ENCODE measurements at places on chromosomes 7 and 10. TPM values are rescaled to one million over a fixed set of nuclear protein-coding genes. Genes with fewer than 3 reads are reported as not detected.

DNA sequence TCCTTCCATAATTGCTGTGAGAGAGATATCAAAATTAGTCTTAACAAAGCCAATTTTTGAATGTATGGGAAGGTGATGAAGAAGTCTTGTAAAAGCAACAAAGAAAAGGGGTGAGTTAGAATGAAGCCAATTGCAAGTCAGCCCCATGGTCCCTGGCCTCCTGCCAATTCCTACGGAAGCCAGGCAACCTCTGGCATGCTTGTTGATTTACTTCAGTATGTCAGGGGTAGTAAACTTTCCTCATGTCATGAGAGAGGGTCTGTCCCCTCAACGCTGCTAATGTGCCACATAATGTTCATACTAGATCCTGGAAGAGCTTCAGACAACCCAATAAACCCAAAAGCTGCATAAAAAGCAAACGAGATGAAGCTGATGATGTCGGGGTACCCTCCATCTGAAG lies 159.1 kb upstream of the YAE1 start:
- DNase-seq, result no peak

- DNase-seq, result no peak
Measured at GRCh38 chr7:26087321-26088091, 64.5 kb upstream of the NFE2L3 start.

- DNase-seq, result no peak
Measured at GRCh38 chr10:14146501-14146900, 184.2 kb downstream of the FRMD4A start.

- DNase-seq, result no peak
Measured at GRCh38 chr10:105718207-105718995, 1077.3 kb downstream of the SORCS3 start.

DNA sequence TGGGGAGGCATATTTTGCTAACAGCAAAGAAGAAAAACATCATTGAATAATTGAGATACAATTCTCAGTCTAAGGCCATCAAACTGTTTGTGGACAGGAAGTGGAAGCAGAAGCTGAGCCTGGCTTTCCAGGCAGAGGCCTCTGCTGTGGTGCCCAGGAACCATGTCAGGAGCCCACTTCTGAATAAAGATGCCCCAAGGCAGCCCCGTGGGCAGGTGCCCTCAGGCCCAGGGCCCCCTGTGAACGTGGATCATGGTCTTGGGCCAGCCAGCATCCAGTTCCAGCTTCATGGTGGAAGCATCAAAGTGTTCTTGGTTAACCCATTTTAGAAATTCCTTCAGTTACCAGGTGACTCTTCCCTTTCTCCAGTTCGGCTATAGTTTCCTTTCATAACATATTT lies 346.8 kb downstream of the PTPRN2 start:
- no peak for DNase-seq

DNA sequence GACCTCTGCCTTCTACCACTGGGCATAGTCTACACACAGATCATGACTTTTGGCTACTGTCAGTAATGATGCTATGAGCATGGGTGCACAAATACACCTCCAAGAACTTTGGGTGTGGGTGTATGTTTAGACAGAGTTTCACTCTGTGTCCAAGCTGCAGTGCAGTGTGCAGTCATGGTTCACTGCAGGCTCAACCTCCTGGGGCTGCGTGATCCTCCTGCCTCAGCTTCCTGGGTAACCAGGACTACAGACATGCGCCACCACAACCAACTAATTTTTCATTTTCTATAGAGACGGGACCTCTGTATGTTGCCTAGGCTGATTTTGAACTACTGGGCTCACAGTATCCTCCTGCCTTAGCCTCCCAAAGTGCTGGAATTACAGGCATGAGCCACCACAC lies 194.4 kb downstream of the NSUN6 start:
- no peak for DNase-seq

DNA sequence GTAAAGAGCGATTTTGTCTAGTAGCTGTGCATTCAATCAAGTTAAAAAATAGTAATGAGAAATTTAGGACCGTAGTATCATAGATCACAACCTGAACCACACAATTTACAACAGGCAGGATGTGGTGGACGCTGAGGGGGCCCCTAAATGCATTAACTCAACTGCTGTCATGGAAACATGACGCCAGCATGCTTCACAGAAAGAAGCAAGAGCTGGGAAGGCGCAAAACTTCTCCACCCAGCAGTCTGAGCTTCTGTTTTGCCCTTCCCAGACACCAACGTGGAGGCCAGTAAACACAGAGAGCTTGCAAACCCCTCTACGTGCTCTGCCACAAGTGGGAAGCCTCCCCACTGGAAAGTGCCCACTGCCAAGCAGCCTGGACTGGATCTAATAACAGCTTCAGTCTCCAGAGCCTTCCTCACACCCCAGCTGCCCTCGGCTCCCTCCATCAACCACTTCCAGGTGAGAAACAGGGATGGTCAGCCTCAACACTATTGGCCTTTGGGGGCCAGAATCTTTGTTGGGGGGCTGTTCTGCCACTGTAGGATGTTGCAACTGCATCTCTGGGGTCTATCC lies 151.8 kb downstream of the SFMBT2 start:
- no peak for DNase-seq

GRCh38 chr7:11082552-11083213 lies 109.0 kb downstream of the PHF14 start:
- DNase-seq, result no peak

DNA sequence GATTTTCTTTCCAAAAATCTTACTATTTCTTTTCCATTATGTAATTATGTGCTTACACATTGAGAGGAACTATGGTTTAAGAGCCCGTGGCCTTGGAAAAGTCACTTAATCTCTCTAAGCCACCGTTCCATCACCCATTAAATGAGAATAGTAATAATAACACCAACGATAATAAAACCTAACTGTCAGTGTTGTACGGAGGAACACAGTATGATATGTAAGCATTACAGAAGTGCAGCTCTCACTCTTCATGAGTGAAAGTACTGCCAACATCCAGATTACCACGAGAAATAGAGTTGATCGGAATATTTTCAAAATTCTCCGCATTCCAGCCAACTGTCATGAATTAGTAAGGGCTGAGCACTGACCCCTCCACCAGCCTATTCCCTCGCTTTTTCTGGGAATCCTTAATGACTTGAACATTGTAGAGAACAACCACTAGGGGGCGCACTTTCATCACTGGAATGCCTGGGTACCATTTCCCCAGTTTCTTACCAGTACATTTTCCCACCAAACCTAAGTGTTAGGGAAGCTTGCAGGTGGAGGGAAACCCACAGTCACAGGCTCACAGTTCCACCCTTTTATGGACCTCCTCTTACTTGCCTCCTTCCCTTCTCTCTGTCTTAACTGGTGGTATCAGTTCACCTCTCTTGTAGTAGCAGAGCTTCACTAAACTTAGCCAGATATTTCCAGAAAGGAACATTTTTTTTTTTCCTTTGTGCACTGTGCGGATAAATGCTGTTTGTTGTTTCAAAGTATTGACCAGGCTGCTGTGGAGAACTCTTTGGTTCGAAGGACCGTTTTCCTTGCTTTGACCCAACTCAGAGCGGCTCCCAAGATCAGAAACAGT lies 27.8 kb downstream of the NKX2-3 start:
- DNase-seq, result no peak

- no peak for DNase-seq
Measured at GRCh38 chr10:101062232-101063049, 652 bp downstream of the KAZALD1 start.

DNA sequence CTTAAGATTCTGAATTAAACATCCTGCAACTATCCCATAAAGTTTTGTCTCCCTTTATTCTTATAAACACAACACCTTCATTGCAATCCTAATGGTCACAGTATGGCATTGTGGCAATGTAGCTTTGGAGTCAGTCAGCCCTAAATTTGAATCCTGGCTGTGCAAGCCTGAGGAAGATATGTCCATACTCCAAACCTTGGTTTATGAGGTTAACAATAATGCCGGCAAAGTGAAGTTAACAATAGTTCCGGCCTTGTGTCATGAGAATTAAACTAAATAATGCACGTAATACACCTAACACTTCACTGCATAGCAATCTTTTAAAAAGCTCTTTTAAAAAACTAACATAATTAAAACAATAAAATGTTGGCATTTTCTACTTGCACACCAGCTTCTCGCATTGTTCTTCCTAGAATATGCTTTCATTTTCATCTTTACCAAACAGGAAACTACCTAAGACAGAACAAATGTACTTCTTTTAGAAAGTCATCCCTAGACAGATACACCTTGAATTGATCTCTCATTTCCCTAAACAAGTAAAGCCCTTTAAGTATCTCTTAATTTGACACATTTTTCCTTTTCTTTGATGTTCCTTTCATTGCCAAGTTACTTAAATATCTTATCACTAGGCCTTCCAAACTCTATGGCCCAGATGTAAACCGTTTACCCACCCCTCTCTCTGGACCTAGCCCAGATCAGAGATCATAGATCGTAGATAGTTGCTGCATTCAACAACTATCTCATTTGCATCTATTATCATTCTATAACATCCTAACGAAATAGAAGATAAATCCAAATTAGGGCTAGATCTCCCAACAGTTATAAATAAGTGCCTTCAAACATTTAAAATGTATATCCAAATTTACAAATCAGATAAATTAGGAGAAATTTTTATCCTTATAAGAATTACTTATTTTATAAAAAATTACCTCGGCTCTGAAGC lies 66.7 kb downstream of the CREB3L2 start:
- no peak for DNase-seq

DNA sequence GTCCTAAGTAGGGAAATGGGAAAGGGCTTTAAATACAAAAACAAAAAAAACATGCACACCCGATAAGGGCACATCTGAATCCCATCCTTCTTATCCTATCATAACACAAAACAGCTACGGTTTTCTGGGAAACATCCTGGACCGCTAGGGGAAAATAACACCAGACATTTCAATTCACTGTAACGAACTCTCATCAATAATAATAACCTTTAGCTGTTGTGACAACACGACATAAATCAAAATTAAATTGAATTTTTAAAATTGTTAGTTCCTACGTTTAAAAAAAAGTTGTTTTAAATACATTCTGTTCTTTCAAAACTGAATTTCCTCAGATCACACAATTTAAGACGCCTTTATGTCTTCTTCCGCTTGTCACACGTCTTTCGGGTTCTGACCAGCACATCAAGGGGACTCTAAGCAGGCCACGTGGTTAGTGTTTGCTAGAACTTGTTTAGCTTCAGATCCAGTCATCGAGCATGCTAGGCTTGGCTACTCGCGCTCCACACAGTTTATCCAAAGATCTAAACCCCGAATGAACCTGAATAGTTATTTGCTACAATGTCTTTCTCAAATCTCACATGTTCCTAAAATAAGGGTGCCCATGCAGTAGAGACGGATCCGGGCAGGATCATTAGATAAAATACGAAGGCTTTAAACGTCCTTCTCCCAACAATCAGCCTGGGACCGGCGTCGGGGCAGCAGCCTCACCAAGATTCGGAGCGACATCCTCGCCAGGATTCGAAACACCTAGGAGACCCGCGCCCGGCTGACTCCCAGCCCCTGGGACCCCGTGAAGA lies 839 bp downstream of the IKZF5 start:
- DNase-seq, result peak; percentile 64

GRCh38 chr10:35993591-35994515 lies 351.8 kb upstream of the FZD8 start:
- DNase-seq, result no peak

GRCh38 chr10:75773813-75774782 lies 342.7 kb downstream of the LRMDA start:
- no peak for DNase-seq

GRCh38 chr10:15067154-15067553 lies 21.4 kb downstream of the ACBD7 start:
- no peak for DNase-seq

DNA sequence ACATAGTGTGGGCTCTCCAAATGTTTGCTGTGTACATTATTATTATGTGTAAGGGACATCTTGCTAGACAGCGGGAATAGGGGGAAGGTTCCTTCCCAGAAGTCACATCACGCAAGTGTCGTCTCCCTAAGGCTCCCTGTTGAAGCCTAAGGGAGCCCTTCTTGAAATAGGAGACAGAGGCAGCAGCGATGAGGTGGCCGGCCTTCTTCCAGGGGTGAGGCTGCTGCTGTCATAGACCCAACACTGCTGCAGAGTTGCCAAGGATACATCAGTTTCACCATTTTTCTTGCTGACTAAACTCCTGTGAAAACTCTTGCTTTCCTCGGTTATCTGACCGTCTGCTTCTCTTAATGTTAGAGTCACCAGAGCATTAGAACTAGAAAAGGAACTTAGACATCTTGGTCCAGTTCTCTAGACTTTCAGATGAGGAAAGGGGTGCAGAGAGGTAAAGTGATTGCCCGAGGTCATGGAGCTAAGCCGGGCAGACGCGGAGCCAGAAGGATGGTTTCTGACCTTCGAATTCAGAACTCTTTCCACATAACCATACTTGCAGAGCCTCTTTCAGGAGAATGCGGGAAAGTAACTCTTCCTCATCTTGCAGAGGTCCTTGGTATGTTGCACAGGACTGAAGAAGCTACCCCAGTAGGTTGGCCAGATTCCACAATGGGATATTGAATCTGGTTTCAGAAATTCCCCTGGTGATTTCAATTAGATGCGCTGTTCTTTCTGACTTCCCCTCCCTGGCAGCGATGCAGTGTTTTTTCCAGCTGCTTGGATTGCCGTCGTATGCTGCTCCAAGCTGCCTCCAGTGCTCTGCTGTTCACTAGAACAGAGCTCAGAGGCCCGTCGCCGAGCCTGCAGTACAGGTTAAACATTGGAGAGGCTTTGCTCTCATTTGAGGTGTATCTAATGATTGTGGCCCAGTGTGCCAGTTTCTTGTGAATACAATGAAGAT lies 217.1 kb downstream of the CAMK1D start:
- DNase-seq, result no peak

Gene ATOH7
- not detected for total RNA-seq

Gene GLI3
- total RNA-seq, result 28.8 TPM

Gene COL26A1
- not detected for total RNA-seq
